Kidney glomerular epithelial cell (primary cell): ENCODE measurements at places on chromosomes 1 and 21.
A peak's percentile ranks its signal among the peaks of the same experiment; 100 is the strongest.

- peak; percentile 22 for DNase-seq
Observed at GRCh38 chr21:34351786-34352241, 12.0 kb upstream of the KCNE2 start.

DNA sequence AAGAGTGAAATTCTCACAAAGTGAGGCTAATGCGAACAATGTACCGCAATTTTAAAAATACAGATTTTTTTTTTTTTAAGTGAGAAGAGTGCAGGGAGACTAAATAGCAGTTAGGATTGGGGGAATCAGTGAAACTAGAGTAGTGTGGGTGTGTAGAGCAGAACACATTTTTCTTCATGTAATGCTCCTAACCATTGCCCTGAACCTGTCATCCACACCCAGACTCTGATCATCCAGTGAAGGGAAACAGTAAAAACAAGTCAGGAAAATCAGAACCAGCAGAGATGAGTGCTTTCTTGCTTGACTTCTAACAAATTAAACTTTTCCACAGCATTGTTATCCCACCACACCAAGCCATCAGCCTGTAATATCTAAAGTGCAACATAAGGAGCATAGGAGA, 9.1 kb downstream of the CADM3 start:
- DNase-seq, result no peak

DNA sequence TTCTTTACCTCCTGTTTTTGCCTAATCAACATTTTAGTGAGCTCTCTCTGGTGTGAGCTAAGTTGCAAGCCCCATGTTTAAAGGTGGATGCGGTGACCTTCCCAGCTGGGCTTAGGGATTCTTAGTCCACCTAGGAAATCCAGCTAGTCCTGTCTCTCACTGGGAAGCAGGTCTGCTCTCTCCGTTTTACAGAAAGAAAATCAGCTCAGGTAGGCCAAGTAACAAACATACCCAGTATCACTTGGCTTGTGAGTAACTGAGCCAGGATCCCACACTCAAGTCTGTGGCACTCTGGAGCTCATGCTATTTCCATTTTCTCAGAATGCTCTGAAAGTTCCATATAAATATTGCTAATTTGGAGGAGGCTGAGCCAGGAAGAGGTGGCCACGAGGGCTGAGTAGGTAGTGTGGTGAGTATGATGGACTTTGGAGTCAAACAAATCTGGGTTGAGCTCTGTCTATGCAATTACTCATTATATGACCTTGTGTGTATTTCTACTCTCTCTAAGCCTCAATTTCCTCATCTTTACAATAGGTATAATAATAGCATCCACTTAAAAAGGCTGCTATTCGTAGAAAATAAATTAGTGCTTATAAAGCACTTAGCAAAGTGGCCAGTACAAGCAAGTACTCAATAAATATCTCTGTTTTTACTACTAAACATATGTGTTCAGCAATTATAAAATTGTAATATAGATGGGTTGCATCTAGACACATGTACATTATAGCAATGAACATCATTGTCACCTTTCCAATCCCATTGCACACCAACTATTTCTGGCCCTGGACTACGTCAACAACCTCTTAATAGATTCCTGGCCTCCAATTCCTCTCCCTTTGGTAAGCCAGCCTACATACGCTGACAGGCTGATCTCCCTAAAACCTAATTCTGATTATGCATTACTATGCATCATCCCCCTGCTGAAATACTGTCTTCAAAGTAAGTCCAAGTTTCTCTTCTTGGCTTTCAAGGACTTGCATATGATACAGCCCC, 32.7 kb upstream of the DHCR24 start:
- DNase-seq, result no peak

- DNase-seq, result peak; percentile 99
Observed at GRCh38 chr1:204417074-204417997, 5.7 kb upstream of the PPP1R15B start.

DNA sequence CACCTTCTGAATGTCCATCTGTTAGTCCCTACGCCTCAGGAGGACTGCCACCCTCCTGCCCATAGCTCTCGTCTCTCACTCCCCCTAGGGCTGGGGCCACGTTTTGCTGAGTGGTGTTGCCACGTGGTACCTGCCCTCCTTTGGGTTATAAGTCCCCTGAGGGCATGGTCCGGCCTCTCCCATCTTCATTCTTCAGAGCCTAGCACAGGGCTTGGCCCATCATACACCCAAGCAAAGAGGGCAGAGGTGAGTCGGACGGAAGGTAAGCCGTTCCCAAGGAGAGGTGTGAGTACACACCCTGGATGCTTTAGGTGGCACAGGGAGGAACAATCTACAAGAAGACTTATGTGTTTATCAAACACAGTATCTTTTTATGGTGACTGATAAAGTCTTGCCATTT, 10.9 kb downstream of the PADI2 start:
- no peak for DNase-seq

DNA sequence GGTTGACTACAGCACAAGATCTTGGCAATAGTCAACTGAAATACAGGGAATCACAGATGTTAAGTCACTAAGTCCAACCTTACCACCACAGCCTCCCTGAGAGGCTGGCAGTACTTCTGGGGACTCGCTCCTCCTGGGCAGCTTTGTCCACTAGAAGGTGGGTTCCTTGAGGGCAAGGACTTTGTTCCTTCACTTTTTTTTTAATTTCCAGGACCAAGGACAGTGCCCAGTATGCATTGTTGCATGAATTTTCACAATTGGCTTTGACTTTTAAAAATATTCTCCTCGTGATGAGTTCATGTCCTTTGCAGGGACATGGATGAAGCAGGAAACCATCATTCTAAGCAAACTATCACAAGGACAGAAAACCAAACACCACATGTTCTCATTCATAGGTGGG, 96.7 kb upstream of the IGSF21 start:
- DNase-seq, result no peak

GRCh38 chr1:181159451-181160140, 71.1 kb downstream of the IER5 start:
- DNase-seq, result peak; percentile 86

DNA sequence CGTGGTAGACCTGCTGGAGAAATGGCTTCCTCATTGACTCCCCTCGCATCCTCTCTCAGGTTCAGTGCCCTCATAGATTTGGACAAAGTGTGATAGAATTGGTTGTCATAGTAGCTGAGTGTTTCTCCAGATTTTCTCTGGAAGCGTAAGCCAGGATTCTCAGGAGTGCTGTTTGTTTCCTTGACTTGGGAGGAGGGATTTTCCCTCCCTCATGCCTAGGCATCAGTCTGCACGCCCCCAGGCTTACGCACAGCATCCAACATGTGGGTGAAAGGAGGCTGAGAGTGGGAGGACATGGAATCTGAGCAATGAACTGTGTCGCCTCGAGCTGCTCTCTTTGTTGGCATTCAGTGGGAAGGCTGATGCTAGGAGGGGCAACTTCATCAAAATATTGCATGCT, 503.5 kb downstream of the LTN1 start:
- peak; percentile 28 for DNase-seq

DNA sequence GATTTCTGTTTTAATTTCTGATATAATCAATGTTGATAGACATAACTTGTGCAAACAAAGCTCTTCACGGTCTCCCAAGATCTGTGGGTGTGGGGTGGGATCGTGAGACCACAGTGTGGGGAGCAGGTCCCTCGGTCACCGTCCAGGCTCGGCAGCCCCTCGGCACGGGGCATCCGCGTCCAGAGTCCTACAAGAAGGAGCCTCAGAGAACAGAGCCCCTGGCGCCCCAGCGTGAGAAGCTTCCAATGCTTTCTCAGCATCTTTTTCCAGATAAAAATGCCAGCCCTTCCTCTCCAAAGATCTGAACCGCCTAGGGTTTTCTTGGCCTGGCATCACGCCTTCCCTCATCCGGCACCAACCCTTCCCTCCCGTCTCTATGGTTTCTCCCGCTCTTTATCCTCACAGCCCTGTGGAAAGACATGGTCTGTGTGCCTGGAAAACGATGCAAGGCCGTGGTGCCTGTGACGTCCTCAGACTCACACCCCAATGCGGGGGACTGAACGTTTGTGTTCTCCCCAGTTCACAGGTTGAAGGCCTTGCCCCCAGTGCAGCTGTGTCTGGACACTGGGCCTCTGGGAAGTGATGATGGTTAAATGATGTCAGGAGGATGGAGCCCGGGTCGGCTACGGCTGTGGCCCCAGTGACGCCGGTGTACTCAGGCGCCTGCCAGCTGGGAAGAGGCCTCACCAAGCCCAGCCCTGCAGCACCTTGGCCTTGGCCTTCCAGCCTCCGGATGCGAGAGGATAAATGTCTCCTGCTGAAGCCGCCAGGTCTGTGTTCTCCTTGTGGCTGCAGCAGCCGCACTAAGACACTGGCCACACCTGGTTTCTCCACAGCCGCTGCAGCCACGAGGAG, 45.9 kb upstream of the COL6A2 start:
- no peak for DNase-seq

DNA sequence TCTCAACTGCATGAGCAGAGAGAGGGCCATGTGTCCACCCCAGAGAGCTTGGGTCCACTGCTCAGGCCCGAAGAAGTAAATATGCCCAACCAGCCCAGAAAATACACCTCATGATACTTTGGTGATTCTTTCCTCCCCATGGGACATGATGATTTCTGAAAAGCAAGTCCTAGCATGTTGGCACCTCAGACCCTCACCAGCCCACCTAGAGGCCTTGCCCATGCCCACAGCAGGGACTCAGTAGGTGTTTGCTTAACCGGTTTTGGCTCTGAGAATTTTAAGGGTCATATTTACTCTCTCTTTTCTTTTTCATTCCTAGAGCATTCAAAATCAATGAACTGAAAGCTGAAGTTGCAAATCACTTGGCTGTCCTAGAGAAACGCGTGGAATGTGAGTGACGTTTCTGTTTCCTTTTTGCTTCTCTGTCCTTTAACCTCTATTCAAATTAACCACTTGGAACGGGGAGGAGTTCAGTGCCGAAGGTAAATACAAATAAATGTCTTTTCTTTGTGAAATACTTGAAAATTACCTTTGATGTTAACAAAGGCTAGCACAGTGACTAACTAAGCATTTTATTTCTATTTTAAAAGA, 79.7 kb downstream of the PDE9A start:
- peak; percentile 44 for DNase-seq

DNA sequence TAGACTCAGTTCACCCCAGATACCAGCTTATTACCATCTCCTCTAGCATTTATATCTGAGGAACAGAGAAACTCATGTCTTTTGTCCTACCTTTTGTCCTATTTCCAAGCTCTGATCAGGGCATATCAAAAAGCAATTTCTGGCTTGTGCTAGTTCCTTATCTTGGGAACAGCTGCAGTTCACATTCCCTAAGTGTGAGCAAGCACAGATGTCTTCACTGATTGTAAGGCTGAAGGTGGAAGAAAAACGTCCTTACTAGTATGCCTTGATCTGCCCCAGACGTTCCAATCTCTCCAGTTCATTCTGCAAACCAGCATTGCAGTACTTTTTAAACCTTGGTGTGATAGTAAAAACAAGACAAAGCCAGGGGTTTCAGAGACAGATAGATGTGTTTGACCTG, 139.8 kb downstream of the NCAM2 start:
- no peak for DNase-seq

GRCh38 chr1:29450591-29450990, 214.3 kb downstream of the PTPRU start:
- DNase-seq, result no peak

DNA sequence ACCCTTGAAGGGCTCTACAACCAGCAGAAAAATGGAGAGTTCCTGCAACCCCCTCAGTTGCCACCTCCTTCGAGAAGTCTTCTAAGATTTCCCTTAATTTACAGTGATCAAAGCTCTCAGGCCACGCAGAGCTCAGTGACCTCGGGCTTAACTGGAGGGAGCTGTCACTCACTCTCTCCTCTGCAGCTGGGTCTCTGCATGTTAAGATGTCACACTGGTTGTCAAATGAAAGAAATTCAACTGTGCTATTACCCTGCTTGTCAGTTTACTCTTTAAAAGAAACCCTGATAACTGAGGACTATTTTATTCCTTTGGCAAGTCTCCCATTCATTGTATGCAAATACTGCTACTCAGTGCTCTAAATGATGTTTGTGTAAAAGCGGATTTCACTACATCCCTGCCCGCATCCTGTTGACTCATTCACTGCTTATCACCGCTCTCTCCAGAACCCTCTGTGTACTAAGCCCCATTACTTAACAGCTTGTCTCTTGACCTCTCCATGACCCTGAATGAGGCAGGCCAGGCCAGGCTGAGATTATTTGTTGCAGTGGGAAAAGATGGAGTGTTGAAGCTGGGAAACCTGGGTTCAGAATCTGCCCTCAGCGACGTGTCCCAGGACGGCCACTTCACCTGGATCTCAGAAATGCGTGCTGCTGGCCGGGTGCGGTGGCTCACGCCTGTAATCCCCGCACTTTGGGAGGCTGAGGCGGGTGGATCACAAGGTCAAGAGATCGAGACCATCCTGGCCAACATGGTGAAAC, 13.7 kb downstream of the DHRS3 start:
- peak; percentile 93 for DNase-seq

- DNase-seq, result no peak
Observed at GRCh38 chr1:206738370-206739366, 31.9 kb upstream of the IL19 start.

GRCh38 chr1:7810395-7810794, 26.3 kb downstream of the PER3 start:
- DNase-seq, result peak; percentile 1

DNA sequence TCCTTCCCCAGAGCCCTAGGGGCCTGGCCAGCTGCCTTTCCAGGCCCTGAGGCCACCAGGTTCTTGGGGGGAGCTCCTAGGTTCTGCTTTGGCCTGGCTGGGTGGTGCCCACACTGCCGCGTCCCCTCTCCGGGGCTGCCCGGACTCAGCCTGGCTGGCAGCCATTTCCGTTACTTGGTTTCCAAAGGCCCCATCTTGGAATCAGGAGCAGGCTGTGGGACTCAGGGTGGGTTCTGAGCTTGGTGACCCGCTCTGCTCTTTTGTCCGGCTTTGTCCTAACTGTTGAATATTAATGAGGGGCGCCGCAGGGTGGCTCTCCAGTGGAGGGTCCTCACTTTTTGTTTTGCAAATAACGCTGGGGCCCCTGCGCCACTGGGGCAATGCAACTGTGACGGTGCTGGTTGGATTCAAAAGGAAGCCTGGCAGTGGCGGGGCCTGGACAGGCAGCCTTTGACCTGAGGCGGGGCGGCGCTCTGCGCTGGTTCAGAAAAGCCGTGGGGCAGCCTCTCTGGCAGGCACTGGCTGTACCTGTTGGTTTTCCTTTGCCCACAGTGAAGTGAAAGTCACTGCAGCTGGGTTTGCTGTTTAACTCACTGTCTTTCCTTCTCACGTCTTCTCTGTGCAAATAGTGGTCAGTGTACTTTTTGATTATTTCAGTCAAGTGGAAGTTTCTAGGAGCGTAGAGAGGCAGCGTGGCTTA, 20.2 kb downstream of the SKI start:
- DNase-seq, result no peak

GRCh38 chr1:216958569-216958968, 235.3 kb upstream of the ESRRG start:
- no peak for DNase-seq

- DNase-seq, result peak; percentile 76
Observed at GRCh38 chr1:58397187-58397820, 149.2 kb downstream of the OMA1 start.

- DNase-seq, result no peak
Observed at GRCh38 chr1:172533513-172534151, 682 bp downstream of the SUCO start.

DNA sequence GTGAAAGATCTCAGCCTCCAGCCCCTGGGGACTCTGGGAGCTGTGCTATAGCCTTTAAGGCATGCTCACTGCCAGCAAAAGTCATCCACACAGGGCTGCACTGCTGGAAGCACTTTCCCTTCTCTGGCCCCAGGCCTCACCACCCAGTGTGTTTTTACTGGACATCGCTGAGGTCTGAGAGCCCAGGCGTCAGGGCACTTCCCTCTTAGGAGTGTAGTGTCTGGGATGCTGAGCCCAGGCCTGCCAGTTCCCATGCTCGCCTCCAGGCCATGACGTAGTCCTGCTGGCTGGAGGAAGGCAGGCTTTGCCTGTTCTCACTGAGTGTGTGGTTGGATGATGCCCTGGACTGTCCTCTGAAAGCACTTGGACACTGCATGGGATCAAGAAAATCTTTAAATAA, 101.2 kb downstream of the GDAP2 start:
- DNase-seq, result no peak
